ENCODE measurements at places on chromosomes 5 and 9.

GRCh38 chr9:130896233-130897014, at the start of gene QRFP:
Gene QRFP, minus strand, starts transcription at chr9:130896812. Its CDS starts 2,974 bp downstream, at chr9:130893838.
- no peak for DNase-seq

DNA sequence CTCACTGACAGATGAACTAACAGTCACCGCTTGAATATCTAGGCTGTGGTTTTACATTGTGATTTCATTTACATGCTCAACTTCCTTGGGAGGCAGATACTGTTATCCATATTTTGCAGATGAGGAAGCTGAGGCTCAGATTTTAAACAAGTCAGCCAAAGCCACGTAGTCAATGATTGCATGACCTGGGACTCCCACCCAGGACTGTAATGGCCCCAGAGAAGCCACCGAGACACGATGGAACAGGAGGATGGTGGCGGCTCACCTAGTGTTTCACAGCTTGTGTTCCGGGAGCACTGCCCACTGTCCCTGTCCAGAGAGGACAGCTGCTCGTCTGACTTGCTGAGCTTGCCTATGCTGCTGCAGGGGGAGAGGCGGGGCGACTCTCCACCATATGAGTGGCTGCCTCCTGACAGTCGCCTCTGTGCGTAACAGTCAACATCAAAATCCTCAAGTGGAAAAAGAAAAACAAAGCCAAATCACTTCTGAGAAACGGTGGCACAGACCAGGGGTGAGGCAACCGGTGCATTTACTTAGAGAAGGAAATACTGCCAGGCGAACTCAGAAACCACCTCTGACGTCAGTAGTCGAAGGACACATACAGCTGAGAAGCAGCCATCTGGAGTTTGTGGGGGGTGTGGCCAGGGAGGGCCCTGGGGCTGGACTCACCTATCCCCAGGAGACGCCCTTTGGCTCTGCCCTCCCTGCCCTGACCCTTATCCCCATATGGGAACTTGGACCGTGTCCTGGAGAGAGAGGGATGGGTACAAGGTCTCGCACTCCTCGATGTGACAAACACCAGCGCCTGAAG, 82.5 kb downstream of the PRRT1B start:
- DNase-seq, result no peak

GRCh38 chr5:165723931-165724330, 2218.5 kb downstream of the MAT2B start:
- no peak for DNase-seq

DNA sequence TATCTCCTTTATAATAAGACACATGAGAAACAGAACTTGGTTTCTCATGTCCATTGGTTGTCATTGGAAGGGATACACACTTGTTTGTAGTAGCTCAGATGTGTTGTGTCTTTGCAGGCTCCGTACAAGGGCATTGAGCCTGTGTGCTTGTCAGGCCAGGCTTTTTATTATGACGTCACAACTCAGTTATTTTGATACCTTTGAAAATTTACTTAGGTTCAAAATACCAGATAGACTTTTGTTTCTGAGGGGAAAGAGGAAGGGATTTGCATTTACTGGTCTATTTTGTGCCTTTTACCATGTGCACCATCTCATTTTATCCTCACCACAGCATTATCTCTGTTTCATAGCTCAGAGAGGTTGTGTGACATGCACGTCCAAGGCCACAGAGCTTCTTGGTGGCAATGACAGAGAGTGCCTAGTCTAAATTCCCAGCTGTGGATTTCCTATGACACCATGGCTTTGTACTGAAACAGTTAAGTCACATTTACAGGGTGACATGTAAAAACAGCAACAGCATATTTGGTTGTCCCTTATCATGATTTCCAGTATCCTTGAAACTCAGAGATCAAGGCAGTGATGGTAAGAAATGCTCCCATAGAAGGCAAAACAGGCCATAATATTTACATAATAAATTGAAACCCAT, 268.7 kb downstream of the AOPEP start:
- no peak for DNase-seq

DNA sequence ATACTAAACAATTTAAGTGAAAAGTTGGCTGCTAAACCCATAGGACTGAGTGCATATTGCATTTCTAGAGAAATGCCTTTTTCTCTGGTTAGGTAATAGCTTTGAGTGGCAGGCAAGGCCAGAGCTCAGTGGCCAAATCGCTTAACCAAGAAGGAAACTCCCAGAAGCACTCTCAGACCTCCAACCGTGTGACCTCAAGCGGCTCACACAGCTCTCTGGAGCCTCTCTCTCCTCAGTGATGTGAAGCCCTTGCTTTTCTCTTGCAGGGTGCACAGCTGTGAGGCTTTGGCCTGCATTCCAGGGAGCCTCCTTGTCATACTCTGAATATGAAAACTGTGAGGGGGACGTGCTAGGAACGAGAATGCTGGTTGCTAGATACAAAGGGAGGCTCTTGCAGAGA, 106.7 kb downstream of the INSYN2B start:
- DNase-seq, result no peak

- no peak for DNase-seq
Observed at GRCh38 chr5:55429613-55430253, 105.0 kb downstream of the PLPP1 start.

DNA sequence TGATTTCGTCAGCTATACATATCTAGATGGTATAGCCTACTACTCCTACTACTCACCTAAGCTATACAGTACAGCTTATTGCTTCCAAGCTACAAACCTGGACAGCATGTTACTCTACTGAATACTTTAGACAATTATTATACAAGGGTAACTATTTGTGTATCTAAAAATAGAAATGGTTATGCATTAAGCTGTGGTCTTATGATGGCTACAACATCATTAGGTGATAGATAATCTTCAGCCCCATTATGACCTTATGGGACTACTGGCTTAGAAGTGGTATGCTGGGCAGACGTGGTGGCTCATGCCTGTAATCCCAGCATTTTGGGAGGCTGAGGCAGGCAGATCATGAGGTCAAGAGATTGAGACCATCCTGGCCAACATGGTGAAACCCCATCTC, 40.2 kb downstream of the CERT1 start:
- no peak for DNase-seq

GRCh38 chr9:136332482-136332983, 5.2 kb downstream of the GPSM1 start:
- no peak for DNase-seq

- no peak for DNase-seq
Observed at GRCh38 chr9:132560616-132561202, 21.7 kb upstream of the BARHL1 start.

DNA sequence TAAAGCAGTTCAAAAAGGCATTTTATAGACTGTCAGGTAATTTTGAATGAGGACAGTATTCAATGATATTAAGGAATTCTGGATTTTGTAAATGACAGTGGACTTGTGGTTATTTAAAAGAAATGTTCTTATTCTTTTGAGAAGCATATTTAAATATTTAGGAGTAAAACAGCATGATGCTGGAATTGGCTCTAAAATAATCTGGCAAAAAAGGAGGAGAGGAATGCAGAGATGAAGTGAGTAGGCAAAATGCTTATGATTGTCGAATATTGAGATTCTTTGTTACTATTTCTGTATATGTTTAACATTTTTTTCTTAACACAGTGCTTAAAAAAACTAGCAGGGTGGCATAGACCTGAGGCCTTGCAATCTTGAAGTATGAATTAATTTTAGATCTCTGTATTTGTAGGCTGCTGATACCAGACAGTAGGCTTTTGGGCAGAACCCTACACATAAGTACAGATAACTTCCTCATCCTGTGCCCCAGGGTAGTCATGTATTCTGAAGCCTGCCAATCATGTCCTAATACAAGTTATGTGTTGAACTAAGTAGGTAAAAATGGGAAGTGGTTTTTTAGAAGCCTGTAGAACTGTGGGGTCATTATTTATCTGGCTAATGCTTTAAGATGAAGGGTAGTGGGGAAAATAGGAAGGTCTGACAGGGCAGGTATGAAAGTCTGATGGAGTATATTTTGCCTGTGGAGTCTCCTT, 9.4 kb downstream of the CD180 start:
- no peak for DNase-seq

- DNase-seq, result no peak
Observed at GRCh38 chr9:83199240-83199639, 136.3 kb upstream of the RASEF start.

DNA sequence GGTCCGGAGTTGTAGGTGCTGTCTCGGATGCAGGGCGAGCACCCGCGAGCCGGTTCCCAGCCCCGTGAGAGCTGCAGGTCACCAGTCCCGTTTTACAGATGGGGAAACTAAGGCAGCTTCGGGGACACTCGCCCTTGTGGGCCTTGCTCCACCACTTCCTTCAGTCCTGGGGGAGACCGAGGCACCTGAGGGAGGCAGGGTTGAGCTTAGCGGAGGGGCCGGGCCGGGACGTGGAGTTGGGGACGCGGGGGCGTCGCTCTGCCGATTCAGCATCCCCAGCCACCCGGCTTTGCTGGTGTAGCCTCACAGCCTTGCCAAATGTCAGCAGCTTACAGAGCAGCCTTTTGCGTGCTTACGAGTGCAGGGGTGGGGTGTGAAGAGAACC, 530 bp downstream of the BBLN start:
- peak; percentile 37 for DNase-seq

DNA sequence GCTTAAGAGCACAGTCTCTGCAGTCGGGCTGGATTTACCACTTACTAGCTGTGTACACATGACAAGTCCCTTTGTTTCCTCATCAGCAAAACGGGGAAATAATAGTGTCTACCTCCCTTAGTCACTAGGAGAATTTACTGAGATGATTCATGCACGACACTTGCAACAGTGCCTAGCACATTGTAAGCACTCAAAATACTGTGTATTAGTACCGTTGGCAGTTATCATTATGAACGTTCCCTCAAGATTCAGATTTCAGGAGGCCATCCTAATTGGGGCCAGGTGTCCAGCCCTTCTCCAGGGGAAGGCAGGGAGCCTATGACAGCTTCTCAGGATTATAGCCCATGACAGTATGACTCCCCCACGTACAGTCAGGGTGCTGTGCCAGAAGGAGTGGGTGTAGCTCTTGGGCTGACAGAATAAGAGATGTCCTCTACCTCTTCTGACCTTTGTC, 164.3 kb downstream of the DOCK2 start:
- no peak for DNase-seq

DNA sequence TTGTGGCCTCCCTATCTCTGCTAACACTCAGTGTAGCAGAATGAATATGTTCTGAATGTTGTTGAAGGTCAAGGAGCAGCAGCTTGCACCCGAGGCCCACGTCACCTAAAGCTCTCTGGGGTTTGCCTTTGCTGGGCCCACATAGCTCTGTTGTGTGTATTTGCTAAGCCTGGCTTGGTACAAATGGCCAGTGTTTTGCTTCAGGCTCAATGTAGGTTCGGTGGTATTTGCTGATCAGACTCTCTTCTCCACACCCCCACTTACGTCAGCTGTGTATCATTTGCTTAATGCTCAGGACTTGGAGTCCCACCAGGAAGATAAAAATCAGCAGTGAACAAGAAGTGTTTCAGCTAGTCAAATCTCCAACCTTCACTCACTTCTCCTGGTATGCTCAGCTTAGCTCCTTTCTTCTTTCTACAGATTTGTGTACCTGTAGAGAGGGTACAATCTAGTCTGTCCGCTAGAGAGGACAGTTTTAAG, 4.8 kb upstream of the RFESD start:
- no peak for DNase-seq

GRCh38 chr5:123585871-123586270, 73.9 kb downstream of the CSNK1G3 start:
- DNase-seq, result no peak

DNA sequence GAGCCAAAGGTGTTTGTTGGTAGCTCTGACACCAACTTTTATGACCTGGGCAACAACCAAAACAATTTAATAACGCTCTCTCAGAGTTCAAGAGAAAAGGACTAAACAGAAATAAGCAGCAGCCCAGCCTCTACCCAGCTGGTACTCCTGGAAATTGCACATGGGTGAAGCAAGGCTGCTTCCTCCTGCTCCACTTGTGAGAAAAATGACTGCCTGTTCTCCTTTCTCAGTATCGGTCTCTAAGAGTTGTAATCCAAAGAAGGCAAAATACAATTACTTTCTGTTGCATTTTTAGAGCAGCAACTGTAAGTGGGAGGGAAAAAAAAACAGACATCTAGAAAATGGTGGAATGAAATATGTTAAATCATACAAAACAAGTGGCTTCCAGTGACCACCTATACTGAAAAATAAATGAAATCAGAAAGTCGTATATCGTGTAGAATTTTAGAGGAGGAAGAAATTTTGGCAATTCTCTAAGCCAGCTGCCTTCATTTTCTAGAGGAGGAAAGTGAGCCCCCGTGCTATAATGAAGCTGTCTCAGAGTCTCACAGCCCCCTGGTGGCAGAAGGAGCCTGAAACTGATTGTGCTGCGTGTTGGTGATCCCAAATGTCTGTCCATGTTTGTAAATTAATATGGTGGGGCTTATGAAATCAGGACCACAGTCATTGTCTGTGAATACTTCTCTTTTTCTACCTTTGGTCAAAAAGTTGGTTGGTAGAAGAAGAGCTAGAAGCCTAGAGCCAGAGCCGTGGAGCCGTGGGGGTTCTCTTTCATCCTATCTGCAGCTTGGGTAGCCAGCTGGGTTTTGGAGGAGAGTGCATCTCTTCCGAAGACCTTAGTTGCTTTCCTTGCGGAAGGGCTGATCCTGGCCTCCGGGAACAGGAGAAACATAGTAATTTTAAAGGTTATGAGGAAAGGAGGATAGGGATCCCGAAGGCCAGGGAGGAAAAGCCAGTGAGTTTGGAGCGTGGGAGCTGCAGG, 139.9 kb downstream of the PIP5K1B start:
- DNase-seq, result no peak

GRCh38 chr5:749101-749670, 35.3 kb downstream of the ZDHHC11B start:
- DNase-seq, result no peak

DNA sequence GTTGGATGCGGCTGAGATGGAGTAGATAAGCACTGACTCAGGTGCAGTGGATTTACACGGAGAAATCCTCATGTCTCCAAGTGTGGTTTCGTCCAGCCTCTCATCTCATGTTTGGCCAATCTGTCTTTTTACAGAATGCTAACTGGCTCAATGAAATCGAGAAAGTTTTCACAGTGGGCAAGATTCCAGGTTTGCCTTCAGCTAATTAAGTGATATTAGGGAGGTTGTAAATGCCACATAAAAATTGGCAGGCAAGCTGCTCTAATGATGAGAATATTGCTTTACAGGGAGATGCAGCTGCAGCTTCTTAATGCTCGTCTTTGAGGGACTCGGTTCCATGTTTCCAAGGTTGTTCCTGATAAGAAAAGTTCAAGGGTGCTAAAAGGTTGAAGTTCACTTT, 23.7 kb downstream of the BARHL1 start:
- DNase-seq, result no peak

GRCh38 chr5:111762895-111763294, 5.9 kb upstream of the NREP start:
- DNase-seq, result no peak

- DNase-seq, result no peak
Observed at GRCh38 chr9:107945961-107946360, 456.4 kb upstream of the KLF4 start.

Measured in activated T-cell treated with anti-CD3 and anti-CD28 coated beads for 24 hours (primary cell).